ENCODE measurements at places on chromosomes 2 and 18.

GRCh38 chr2:57207191-57207590, 839.4 kb upstream of the VRK2 start:
- DNase-seq, result no peak

GRCh38 chr2:113863144-113863543, 26.7 kb upstream of the ACTR3 start:
- DNase-seq, result no peak

- DNase-seq, result no peak
These were observed 271.9 kb upstream of the CXCR4 start for GRCh38 chr2:136389809-136390208.

DNA sequence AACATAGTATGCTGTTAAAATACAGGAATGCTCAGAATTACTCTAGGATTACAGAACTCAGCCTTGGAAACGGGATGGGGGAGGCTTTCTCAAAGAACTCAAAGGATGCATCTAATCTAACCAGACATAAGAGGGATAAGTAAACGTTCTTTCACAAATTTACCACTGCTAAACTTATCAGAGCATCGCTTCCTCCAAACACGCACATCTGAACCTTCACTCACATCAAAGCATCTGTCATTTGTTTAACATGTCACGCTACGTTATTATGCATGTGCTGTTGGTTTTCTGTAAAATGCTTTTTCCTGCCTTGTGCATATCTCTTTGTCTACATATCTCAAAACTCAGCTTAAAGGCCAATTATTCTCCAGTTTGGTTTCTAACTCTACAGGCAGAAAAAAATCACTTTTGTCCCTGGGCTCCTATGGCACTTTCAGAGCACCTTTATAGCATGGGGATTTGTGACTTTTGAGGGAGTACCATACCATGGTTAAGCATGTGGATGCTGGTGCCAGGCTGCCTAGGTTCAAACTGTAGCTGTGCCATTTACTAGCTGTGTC, 106.7 kb upstream of the FSHR start:
- DNase-seq, result no peak

DNA sequence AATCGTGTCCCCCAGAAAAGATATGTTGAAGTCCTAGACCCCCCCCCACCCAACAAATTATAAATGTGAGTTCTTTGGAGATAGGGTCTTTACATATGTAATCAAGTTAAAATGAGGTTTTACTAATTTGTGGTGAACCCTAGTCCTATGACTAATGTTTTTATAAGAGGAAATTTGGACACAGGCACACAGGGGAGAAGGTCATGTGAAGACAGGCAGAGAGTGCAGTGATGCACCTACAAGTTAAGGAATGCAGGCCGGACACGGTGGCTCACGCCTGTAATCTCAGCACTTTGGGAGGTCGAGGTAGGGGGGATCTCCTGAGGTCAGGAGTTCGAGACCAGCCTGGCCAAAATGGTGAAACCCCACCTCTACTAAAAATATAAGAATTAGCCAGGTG, 5.8 kb upstream of the PMAIP1 start:
- DNase-seq, result no peak

GRCh38 chr2:218882866-218883366, 2.3 kb downstream of the WNT10A start:
- DNase-seq, result no peak

DNA sequence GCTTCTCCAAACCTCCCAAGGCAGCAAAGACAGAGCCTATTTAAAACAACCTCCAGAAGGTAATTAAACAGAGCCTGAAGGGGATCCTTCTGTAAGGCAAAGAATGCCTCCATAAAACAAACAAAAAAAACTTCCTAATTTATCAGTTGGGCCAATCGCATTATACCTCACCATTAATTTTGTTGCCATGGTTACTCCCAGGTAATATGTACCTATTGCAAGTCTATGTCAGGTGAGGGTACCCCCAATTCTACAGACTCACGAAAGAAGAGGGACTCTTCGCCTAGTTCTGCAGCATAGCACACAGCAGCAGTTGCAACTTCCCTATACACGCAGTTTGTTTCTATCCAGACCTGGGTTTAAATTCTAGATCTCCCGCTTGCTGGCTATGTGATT, 38.8 kb downstream of the SFXN5 start:
- DNase-seq, result no peak

- no peak for DNase-seq
These were observed 340.3 kb downstream of the CYRIA start for GRCh38 chr2:16325016-16325975.

- DNase-seq, result no peak
These were observed 1131.6 kb upstream of the TMEFF2 start for GRCh38 chr2:193326296-193326695.

DNA sequence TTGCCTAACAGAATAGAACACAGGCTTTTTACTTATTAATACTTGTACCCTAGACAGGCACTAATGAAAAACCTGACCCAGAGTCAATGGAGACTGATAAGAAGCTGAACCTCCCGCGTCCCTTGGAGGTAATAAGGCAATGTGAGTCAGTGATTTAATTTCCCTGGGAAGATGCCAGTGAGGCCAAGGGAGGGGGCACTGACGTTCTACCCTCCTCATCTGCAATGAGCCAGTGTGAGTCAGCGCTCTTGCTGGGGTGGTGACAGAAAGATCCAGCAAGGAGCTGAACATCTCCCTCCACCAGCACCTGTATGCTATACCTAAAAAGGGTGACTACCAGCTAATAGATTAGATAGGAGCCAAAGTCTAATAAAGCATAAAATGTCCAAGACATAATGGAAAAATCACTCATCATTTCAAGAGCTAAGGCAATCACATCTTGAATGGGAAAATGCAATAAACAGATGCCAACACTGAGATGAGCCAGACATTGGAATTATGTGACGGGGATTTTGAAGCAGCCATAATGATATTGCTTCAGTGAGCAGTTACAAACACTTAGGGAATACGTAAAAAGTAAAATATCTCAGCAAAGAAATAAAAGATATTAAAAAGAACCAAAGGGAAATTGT, 116.9 kb downstream of the TPGS2 start:
- DNase-seq, result no peak
